ENCODE measurements at places on chromosomes 1 and 21.

GRCh38 chr21:45735259-45736000, 91.9 kb downstream of the PCBP3 start:
- no peak for DNase-seq

GRCh38 chr1:11851180-11851579, 3.6 kb upstream of the NPPA start:
- DNase-seq = no peak

- DNase-seq = no peak
Observed at GRCh38 chr21:35075546-35075945, 26.4 kb upstream of the RUNX1 start.

DNA sequence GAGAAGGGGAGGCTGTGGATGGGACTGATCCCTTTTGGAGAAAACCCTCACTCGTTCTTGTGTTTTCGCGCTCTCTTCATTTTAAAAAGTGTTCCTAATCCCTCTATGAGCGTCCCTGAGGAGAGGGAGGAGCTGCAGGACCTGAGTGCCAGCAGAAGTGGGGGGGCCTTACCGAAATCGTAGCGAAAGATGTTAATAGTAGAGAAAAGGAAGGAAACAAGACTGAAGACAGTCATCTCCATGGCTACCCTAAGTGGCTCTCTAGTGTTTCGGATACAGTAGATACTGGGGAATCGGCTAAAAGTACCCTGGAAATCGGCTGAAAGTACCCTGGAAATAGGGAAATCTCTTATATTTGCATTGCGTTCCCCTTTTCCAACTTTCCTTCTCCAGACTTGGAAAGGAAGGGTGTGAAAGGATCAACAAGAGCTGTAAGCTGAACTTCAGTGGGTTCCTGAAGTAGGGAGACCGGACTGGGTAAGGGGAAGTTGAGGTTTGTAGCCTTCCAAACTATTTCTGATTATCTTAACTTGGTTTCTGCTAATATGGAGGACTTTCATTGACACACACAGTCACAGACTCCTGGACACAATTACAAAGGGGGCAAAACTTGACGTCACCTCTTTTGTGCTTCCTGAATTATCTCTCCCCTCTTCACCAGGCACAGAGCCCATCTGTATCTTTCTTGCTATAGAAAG, 486 bp upstream of the DSTYK start:
- no peak for DNase-seq

GRCh38 chr1:180155182-180155682, 563 bp downstream of the QSOX1 start:
- peak; percentile 68 for DNase-seq

All from amygdala (tissue), 56 donors.